ENCODE measurements at places on chromosomes 13 and 19.

DNA sequence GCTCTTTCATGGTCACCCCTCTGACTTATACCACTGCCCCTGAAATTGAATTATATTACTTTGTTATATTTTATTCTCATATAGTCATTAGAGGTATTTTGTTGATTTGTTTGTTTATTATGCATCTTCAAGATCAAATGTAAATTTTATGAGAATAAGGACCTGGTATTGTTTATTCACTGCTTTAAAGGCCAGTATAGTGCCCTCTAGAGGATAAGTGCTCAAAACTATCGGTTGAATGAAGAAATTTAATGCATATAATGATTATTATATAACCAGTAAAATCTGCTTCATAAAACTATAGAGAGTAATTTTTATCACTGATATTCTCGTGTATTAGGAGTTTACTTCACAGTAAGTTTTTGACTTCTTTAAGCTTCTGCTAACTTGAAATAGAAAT is 1401.9 kb downstream of the SLITRK1 start:
- DNase-seq: no peak

DNA sequence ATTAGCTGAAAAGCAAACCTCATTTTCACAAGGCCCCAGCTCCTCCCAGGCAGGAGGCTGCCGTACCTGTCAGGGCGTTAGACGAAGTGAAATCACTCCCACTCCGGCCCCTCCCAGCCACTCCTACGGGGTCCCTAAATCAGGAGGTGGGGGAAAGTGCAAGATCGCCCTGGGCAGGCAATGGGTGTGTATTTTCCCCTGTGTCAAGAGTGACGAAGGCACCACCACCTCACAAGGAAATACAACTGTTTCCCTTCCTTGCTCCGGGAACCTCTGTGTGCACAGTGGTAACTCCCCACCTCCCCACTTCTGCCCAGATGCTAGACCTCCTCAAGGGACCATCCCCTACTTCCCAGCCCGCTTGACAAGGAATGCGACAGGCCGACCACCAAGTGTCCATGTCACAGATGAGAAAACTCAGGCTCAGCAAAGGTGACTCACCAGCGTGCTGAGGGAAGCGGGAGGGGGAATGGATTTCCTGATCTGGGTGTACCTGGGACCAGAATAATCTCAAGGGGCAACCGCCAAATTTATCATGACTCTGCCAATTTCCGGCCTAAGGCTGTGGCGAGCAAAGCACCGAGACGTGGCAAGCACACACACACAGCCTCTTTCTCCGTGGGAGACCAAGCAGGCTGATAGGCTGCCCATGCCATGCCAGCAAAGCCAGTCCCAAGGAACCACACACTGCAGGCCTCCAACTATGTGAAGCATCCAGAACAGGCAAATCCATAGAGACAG is 7.3 kb downstream of the PPP6R1 start:
- DNase-seq: peak; percentile 35

DNA sequence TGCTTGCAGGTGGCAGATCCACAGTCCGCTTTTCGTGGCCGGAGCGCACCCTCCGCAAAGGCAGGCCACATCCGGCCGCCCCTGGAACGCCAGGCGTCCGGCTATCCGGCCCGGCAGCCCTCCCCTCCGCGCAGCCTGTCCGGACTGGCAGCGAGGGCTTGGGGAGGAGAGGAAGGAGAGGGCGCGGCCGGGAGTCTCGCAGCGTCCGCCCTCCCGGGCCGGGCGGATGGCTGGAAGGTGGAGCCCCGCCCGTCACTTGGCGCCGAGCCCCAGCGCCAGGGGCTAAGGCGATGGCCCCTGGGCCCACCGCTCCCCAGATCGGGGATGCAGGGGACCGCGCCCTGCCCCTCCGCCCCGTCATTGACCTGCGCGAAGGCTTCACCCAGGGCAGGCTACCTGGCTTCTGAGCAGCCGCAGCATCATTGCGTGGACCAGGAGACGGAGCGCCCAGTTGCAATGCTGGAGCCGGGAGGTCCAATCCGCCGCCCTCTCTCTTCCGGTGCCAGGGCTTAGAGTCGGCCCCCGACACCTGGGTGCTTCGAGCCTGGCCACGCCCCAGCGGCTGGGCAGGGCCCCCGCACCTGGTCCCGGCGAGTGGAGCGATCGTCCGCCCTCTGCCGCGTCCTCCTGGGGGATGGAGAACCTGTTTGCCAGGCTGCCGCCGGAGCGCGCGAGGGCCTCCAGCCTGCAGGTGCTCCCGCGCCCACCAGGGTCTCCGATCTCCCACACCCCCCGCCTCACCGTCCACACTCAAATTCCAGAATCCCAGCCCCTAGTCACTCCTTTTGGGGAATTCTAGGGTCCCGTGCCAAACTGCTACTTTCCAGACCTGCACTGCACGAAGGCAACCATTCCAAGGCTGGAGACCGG is at the start of gene FUT1:
FUT1 (minus strand) TSS at position 146 of the 870 bp plus-strand sequence. CDS start 1,360 bp downstream, outside the sequence.
- peak; percentile 21 for DNase-seq

GRCh38 chr13:113129921-113130750 is 7.5 kb downstream of the F10 start:
- DNase-seq: no peak

DNA sequence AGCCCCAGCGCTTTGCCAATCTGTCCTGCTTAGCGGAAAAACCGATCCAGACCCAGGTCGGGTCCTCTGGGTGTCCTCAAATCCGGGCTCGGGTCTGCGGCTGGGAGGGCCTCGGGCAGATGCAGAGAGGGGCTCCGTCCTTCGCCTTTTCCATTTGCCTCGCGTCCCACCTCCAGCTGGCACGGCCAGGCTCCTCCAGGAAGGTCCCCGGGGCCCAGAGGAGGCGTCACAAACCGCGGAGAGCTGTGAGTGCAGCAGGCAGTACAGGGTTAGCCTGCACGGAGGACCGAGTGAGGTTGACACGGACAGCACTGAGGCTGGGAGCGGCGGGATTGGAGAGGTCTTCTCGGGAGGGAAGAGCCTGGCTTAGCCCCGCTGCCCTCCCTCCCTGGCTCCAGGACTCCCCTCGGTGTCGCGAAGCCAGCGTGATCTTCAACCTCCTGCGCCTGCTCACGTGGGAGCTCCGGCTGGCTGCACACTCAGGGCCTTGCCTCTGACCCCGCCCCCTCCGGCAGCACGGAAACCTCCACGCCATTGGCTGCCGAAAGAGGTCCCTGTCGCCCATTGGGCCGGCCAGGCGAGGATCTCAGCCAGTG is 2.8 kb upstream of the IFNL2 start:
- DNase-seq: no peak

GRCh38 chr13:95533545-95534160 is 18.9 kb upstream of the CLDN10 start:
- no peak for DNase-seq

- no peak for DNase-seq
These were observed 726 bp upstream of the UFM1 start for GRCh38 chr13:38348861-38349389.

DNA sequence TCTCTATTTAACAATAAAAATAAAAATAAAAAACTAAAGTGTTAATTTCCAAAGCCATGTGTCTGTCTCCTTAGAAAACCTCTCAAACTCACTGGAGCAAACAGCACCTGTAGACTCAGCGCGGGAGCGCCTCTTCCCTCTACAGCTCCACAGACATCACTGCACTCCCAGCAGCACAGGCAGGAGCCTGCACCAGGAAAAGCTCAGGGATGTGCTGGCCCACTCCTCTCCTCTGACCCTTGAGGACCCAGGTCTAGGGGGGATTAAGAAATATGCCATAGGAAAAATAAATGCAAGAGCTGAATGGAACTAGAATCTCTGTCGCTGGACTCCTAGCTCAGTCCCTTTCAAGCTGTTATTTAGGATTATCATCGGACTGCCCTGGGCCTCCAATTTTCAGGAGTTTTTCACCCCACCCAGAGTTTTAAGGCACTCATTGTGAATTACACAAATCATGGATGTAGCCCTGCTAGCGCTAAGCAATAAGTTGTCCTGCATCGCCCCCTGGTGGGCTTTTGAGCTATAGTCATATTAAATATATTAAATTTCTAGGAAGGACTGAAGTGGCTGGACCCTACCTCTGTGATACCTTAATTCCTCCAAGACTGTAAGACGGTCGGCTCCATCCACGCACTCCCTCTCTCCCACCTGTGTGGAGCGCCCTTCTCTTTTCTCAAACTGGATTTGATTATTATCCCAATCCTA is 333.9 kb downstream of the UQCRFS1 start:
- DNase-seq: peak; percentile 53

- no peak for DNase-seq
These were observed 1193.8 kb downstream of the SLITRK1 start for GRCh38 chr13:82688400-82688994.

DNA sequence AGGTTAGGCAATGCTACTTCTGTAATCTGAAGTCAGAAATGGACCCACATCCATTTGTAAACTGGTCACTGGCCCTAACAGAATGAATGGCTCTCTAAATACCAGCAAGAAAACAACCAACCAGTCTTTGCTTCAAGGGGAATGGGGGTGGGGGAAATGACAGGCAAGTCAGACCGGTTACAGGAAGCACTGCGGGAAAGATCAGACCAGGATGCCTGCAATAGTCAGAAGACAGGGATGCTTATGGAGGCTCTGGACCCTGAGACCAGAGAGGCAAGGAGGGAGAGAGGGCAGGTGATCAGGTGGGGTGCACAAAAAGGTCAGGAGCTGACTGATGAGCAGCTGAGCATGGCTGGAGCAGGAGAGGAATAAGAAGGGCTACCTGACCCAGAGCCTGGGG is 13.1 kb downstream of the MED26 start:
- no peak for DNase-seq

DNA sequence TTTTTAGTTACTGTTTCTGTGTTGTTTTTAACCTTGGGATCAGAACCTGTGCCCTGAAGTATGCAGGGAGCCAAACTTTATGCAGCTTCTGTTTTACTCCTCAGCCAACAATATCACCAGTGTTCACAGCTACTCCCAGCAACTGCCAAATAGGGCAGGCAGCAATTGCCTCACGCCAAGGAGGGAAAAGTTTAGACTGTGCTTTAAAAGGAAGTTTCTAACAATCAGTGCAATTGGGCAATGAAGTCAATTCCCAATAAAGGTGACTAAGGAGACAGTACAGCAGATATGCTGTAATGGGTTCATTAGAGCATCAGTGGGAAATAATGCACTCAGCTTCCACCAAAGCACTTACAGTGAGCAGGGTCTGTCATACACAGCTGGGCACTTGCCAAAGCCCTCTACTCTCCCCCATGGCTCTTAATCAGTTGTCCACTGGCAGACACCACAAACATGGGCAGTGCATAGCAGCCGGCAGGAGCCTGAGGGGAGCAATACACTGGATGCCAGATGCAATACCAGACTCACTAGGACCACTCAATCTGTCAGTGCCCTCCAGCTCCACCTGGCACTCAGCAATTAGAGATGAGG is 19.3 kb downstream of the ENOX1 start:
- DNase-seq: no peak

- DNase-seq: no peak
These were observed 8.5 kb downstream of the ARID3A start for GRCh38 chr19:934197-934840.

GRCh38 chr13:92836171-92836570 is 390.4 kb upstream of the GPC6 start:
- no peak for DNase-seq

DNA sequence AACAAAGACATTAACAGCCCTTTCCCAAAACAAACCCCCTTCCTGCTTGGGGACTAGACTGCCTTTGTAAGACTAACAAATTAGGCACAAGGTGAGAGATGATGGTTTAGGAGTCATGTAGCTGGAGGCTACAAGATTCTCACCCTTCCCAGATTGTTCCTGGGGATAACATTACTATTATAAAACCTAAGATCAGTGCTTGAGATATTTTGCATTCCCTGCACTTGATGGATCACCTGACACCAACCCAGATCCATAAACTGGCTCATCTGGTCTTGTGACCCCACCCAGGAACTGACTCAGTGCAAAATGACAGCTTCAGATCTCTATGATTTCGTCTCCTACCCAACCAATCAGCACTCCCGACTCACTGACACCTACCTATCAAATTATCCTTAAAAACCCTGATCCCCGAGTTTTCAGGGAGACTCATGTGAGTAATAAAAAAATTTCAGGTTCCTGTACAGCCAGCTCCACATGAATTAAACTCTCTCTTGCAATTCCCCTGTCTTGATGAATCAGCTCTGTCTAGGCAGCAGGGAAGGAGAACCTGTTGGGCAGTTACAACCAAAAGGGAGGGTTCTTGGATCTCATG is 2.4 kb upstream of the ZNF616 start:
- DNase-seq: no peak

DNA sequence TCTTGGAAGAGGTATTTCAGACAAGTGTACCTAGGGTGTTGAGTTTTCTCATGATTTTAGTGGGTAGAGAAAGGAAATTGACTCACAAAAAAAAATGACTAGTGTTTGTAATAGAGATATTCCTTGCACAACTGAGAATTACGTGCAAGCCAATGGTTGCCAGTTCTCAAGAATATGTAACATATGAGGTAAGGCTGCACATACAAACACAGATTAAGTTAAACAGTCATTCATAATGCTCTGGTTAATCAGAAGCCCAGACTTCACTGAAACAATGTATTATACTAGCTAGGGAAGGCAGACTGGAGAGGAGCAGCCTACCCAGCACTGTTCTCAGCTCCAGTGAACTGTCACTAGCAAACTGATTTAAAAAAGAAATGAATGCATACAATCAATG is 418.3 kb downstream of the DIAPH3 start:
- no peak for DNase-seq

GRCh38 chr13:50527188-50527587 is 316.3 kb downstream of the DLEU7 start:
- DNase-seq: no peak

DNA sequence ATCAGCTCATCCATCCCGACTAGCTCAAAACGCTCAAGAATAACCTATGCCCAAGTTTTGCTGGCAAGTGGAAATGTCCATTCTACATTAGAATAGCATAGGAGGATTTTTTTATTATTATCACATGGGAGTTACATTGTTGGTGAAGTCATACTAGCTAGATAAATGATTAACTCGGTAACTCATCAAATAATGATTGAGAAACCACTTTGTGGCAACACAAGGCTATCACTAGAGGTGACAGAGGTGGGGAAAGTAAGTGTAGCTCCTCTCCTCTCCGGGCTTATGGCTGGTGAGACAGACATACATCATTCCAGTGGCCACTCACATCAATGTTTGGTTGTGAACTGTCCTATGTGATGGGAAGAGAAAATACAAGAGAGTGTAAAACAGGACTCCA is 161.6 kb downstream of the ZIC5 start:
- DNase-seq: no peak

- no peak for DNase-seq
These were observed 46.7 kb downstream of the ZNF846 start for GRCh38 chr19:9721861-9722260.

GRCh38 chr13:98998831-98999638 is 21.2 kb upstream of the DOCK9 start:
- no peak for DNase-seq

- no peak for DNase-seq
These were observed 141.3 kb upstream of the RNF113B start for GRCh38 chr13:98318263-98318878.

GRCh38 chr13:99893567-99893966 is 78.0 kb downstream of the ZIC5 start:
- no peak for DNase-seq

- no peak for DNase-seq
These were observed 155.6 kb downstream of the TM9SF2 start for GRCh38 chr13:99656844-99657381.

DNA sequence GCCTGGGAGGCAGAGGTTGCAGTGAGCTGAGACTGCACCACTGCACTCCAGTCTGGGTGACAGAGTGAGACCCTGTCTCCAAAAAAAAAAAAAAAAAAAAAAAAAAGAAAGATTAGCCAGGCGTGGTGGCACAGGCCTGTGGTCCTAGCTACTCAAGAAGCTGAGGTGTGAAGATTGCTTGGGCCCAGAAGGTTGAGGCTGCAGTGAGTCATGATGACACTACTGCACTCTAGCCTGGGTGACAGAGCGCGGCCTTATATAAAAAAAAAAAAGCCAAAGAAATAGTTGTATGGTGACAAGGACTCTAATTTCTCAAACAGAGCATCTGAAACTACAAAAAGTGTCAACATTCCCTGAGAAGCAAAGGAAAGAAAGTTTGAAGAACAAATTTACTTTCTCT is 3.4 kb downstream of the PBX4 start:
- DNase-seq: no peak

Measured in stimulated activated CD8-positive, alpha-beta memory T cell treated with anti-CD3 and anti-CD28 coated beads, Interleukin-2, amount 100 ng/mL, for 48 hours (primary cell).